ENCODE measurements at places on chromosomes 3 and 15.

DNA sequence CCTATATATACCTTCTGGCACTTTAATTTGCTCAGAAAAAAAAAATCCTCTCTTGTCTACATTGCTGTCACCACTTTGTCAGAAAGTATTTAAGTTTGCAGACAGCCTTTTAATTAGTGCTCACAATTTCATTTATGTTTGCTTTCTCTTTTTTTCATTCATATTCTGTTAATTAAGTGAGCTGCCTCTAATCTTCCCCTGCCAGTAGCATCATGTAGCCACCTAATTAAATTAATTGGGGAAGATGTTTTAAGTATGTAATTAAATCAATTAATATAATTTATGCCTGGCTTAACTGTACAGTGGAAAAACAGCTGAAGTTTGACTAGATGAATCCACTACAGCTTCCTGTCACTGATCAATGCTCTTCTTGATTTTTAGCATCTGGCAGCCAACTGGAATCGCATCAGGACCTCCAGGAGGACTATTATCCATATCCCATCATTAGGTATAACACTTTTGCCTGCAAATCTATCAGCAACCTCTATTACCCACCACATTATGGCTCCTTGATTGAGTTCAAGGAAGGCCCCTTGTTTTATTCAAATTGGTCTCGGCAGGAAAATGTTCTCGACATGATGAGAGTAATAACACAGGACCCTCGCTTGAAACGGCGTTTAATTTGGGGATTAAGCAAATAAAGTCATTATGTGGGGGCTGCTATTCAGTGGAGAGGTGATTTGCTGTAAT is 118.5 kb downstream of the IQCH start:
- DNase-seq, result no peak

DNA sequence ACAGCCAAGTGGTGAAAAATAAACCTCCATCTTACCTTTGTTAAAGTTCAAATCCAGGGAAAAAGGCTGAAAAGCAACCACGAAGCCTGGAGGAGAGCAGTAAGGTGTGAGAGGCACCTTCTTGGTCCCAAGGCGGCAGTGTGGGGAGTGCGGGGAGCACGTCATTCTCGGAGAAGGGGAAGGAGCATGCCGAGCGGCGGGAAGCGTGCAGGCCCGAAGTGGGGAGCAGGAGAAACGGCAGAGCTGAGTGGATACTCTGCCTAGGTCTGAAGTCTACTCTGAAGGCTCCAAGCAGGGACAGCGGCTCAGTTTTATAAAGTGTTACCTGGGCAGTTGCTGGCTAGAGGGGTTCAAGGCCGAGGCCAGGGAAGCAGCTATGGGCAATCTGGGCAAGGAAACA is 96.9 kb downstream of the RYK start:
- no peak for DNase-seq

DNA sequence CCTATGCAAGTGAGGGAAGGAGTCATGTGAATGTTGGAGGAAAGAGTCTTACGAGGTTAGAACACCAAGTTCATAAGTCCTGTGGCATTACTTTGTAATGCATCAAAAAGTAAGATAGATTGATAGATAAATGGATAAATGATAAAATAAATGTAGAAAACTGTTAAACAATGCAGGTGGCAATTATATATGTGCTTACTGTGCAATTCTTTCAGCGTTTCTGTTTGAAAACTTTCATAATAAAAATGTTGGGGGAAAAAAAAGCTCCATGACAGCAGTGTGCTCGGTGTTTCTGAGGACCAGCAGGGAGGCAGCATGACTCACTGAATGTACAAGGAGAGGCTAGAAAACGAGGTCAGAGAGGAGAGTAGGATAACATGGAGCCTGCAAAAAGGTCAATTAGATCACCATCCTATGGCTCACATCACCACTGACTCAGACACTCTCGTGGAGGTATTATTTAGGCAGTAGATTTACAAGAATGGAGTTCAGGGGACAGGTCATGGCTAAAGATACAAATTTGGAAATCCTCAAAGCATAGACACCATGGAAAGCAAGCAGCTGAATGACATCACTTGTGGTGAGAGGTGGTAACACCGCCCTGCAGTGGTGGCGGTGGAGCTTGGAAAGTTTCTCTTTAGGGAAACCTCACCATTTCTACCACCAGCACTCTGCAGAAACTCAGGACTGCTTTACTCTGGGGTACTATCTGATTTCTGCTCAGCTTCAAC is 219.8 kb downstream of the CTNNB1 start:
- peak; percentile 13 for DNase-seq

- DNase-seq, result no peak
Measured at GRCh38 chr3:20056725-20057611, 16.7 kb downstream of the KAT2B start.

DNA sequence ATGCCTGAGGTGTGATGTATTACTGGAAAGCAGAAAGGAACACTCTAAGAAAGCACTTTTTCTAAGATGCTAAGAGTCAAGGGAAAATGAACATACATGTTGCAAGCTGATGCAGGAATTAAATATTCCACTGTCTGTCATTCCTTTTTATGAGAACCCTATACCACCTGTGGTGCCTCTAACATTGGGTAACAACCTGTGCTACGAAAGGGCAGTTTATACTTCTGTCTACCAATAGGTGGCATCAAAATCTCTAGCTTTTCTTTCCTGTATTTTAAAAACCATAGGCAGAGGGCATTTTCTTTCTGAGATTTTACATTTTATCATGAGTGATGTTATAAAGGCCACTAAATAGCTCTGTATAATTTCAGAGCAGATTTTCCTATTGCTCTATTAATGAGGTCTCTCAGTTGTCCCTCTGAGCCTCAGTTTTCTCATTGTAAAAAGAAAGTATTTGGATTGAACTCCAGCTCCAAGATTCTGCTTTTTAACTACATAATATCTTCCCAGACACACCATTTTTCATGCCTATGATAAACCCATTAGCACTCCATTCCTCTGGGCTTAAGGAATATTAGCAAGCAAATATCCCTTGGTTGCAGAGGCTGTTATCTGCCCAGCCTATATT is 3.5 kb upstream of the CPNE4 start:
- peak; percentile 10 for DNase-seq

- no peak for DNase-seq
Measured at GRCh38 chr15:56719774-56720555, 13.3 kb downstream of the ZNF280D start.

- no peak for DNase-seq
Measured at GRCh38 chr3:147423798-147424580, 14.8 kb downstream of the ZIC1 start.

DNA sequence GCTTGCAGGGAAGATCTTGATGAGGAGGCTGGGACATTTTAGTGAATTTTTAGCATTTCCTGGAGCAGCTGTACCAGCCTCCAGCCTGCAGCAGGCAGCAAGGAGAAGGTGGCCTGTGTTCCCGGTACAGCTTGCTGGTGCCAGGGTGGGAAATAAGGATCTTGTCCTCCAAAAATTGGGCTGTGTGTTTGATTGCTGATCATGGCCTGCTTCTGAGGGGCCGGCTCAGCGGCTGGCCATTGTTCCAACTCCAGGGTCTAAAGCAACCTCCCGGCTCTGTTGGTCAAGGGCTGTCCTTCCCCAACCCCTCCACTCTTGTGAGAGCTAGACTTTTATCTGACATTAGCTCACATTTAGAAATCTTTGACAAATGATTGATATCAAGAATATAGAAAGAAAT is 5.0 kb downstream of the CFAP100 start:
- no peak for DNase-seq

- DNase-seq, result no peak
Measured at GRCh38 chr3:103136621-103137020, 701.8 kb downstream of the ZPLD1 start.

- DNase-seq, result no peak
Measured at GRCh38 chr3:131608741-131609140, 106.0 kb upstream of the MRPL3 start.

GRCh38 chr15:71743861-71744382 is 66.4 kb upstream of the NR2E3 start:
- no peak for DNase-seq

DNA sequence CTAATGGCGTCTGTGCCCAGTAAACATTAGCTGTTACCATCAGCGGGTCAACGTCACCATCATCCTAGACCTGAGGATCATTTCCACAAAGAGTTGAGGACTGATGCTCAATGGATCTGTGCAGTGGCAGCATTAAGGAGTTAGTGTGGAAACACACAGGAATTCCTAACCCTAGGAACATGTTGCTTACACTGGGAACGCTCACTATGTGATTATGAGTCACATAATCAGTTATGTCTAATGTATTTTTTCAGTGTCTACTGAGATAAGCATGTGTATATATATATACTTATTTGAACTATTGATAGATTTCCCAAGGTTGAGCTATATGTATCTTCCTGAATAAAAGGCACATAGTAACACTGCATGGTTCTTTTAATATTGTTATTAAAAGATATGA is 19.0 kb downstream of the ARNT2 start:
- no peak for DNase-seq

- DNase-seq, result no peak
Measured at GRCh38 chr3:45079715-45080114, 53.6 kb downstream of the CLEC3B start.

DNA sequence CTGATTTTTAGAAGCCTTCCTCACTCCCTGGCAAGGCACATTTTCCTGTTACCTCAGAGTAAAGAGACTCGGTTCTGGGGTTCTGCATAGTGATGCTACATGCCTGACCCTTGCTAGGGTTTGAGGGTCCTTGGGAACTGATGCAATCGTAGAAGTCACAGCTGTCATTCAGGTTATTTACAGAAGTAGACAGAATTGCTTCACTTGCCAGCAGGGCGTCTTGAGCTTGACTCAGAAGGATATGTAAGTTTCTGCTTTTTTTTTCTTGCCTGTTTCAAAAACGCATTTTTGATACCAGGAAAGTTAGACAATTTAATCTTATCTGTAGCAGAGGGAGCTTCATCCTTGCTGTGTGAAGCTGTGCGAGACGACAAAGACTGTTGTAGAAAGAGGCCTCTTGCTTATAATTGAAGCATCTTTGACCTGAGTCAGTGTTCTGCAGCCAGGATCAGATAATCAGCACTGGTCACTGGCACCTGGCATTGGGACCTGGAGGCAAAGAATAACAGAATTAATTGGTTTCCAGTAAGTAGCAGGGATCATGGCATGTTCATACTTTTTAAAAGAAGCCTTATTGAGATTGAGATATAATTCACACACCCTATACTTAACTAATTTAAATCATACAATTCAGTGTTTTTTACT is 24.8 kb downstream of the CACNA1D start:
- DNase-seq, result peak; percentile 80

DNA sequence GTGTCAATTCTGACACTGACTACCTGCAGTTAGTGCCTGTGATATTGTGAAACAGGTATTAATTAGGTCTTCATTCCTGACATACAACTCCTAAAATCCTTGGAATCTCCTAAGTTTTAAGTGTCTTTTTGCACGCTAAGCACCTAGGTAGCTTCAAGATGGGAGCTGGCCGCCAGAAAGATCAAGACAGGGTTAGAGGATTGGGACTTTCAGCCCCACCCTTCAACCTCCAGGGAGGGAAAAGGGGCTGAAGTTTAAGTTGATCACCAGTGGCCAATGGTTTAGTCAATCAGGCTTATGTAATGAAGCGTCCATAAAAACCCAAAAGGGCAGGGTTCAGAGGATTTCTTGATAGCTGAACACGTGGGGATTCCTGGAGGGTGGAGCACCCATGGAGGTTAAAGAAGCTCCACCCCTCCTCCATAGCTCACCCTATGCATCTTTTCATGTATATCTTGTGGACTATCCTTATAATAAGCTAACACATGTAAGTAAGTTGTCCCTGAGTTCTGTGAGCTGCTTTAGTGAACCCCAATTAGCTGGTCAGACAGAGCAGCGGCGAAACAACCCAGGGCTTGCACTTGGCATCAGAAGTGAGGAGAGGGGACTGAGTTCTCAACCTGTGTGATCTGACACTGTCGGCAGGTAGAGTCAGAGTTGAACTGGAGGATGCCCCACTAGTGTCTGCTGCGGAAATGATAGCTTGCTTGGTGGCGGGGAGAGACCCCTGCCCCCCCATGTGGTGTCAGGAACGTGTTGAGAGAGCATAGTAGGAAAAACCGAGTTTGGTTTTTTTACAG is 12.8 kb upstream of the SRP14 start:
- no peak for DNase-seq

DNA sequence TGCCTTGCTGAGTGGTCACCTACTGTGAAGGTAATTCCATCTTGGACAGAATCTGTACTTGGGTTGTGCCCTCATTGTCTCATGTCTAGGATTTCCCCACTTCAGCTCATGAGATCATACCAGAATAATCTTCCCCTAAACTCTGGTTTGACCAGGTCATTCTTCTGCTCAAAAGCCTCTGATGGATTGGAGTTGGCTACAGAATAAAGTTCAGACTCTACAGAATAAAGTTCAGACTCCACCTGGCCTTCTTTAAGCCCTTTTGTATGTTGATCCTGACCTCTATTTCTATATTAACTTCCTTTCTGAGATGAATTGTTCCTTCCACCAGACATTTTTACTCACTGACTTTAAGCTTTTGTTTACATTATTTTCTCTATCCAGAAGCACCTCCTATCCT is 6.4 kb upstream of the GLCE start:
- DNase-seq, result no peak

DNA sequence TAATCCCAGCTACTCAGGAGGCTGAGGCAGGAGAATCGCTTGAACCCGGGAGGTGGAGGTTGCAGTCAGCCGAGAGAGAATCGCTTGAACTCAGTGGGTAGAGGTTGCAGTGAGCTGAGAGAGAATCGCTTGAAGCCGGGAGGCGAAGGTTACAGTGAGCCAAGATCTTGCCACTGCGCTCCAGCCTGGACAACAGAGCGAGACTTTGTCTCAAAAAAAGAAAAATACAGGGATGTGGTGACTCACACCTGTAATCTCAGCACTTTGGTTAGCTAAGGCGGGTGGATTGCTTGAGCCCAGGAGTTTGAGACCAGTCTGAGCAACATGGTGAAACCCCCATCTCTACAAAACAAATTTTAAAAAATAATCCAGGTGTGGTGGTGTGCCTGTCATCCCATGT is 26.8 kb downstream of the UBE2E1 start:
- DNase-seq, result no peak

GRCh38 chr3:32106929-32107362 is 526 bp downstream of the GPD1L start:
- DNase-seq, result peak; percentile 42

DNA sequence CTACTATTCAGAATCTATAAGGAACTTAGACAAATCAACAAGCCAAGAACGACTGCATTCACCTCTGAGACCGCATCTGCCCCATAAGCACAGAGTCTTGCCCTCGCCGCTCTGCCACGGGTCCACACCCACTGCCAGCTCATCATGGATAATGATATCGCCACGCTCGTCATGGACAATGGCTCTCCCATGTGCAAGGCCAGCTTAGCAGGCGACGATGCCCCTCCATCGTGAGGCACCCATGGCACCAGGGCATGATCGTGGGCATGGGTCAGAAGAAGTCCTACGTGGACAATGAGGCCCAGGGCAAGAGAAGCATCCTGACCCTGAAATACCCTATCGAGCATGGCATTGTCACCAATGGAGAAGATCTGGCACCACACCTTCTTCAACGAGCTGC is 92.1 kb upstream of the FXR1 start:
- no peak for DNase-seq

DNA sequence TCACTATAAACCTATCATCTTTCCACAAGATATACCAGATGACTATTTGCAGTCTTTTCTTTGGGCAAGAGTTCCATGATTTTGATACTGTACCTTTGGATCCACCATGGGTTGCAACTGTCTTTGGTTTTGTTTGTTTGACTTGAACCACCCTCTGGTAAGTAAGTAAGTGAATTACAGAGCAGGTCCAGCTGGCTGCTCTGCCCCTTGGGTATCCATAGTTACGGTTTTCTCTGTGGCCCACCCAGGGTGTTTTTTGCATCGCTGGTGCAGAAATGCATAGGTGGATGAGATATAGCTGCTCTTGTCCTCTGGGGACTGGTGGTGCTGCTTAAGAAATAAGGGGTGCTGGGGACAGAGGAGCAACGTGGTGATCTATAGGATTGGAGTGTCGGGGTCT is 33.8 kb downstream of the CHDH start:
- DNase-seq, result no peak

- DNase-seq, result no peak
Measured at GRCh38 chr3:188979669-188980310, 192.0 kb upstream of the TPRG1 start.

All from A549 (cell line).